ENCODE measurements at places on chromosomes 12 and 14.
A peak's percentile ranks its signal among the peaks of the same experiment; 100 is the strongest.

- no peak for DNase-seq
Measured at GRCh38 chr12:50679612-50680011, 84.3 kb upstream of the ATF1 start.

GRCh38 chr12:112096070-112096469 lies 12.5 kb downstream of the NAA25 start:
- DNase-seq, result no peak

GRCh38 chr12:116150001-116150400 lies 127.5 kb downstream of the MED13L start:
- no peak for DNase-seq

DNA sequence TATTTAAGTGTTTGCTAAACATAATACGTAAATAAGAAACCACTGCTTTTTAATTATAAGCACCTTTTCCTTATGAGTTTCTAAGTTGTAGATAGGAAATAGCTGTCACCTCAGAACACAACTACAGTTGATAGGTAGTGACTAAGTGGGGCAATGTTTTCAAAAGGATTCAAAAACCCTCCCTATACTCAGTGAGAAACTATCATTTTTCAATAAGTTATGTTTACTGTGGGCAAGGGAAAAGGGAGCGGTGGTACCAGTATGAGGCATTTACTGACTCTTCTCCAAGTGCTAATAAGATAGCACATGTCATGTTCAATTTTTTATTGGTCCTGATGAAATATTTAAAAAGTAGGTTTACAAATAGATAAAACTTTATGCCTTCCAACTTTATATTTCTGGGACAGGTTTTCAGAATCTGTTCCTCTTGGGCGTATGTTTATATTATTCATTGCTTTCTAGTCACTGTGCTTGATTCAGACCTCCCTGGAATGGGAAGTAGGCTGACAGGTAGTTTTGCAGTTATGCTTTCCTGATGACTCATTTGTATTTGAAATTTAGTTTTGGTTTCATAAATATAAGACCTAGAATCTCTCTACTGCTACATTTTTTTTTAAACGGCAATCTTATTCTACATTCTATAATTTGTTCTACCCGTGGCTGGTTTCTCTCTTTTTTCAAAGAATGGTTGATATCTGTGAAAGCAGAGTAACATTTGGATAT lies 153.1 kb downstream of the TMEM117 start:
- no peak for DNase-seq

GRCh38 chr12:6292606-6293005 lies 17.9 kb upstream of the PLEKHG6 start:
- DNase-seq, result no peak

DNA sequence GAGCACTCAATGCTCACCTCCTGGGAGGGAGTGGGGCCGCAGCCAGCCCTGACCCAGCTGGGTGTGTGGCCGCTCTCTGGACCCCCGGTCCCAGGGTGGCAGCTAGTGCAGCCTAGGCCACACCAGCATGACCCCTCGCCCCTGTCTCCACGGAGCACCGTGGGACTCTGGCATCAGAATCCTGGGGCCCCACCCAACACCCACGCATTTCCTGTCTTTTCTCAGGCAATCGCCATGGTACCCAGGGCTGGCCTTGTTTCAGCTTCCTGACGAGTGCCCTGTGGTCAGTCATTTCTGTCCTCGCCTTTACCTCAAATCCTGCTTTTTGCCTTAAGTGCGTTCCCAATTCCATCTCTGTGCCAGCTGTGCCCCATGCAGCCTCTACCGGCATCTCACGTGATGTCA lies 15.9 kb downstream of the PACS2 start:
- peak; percentile 72 for DNase-seq

GRCh38 chr12:120584343-120585149 lies 3.3 kb upstream of the POP5 start:
- peak; percentile 41 for DNase-seq

GRCh38 chr12:92556141-92556540 lies 146.6 kb upstream of the PLEKHG7 start:
- no peak for DNase-seq

GRCh38 chr12:132404951-132405741 lies 75.8 kb upstream of the GALNT9 start:
- no peak for DNase-seq

DNA sequence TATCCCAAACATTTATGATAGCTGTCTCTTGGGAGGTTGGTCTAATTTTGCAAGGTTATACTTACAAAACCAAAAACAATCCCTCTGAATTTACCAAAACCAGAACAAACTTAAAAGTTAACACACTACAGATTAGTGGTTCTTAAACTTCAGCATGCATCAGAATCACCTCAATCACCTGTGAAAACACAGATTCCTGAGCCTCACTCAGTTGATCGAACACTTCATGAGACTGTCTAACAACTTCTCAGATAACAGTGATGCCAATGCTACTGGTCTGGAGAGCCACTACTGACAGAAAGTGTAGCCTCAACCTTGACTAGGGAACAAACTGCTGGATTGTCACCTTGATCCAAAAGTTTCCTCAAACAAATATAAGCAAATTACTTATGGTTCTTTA lies 44.2 kb downstream of the ATP2B1 start:
- DNase-seq, result no peak

GRCh38 chr14:74324931-74325361 lies 22.2 kb upstream of the ABCD4 start:
- no peak for DNase-seq

DNA sequence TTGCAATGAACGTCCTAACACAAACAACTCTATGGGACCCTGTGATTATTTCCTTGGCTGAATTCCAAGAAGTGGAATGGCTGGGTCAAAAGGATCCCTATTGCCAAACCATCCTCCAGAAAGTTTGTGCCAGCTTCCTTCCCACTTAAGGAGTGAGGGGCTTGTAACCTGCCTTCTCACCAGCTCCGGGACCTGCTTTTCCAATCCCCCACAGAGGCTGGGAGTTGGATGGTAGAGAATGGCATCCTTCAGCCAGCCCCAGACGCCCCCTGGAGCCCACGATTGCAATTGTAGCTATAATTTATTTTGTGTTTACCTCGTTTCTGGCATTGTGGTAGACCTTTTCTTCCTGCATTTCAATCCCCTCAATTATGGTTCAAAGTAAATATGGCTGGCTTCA lies 9.7 kb upstream of the ZDHHC22 start:
- no peak for DNase-seq

GRCh38 chr14:43418324-43418723 lies 1088.8 kb downstream of the FSCB start:
- no peak for DNase-seq

GRCh38 chr12:39581592-39581991 lies 38.0 kb downstream of the ABCD2 start:
- DNase-seq, result no peak

DNA sequence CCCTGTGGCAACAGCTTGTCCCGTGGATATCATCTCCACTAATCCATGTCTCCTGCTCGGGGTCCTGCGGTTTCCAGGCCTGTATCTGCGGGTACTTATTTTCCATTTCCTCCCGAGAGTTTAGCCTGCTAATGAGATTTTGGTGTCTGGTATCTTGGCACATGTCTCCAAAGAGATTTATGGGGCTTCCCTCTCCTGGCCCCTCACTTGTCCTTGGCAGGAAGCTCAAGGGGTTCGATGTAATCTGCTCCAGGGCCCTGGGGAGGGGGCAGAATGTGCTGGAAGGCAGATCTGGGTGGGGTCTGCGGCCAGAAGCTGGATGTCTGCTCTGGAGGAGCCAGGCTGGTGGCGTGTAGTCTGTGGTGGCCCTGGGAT lies 85.7 kb downstream of the KIF26A start:
- no peak for DNase-seq

DNA sequence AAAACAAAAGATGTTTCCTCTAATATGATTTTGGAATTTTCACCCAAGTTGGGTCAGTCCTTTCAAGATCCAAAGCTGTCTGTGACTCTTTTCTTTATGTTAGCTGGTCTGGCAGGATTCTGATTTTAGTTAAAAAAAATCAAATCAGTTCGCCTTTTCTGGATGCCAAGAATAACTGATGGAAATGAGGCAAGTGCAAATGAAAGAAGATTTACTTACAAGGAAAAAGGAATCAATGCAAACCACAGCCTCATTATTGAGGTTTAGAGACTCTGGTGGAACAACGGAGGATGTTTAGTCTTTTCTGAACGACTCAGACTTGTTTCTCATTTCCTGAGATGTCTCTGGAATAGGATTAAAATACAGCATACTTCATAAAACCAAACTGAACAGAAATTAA lies 117.0 kb upstream of the DYRK2 start:
- DNase-seq, result no peak

DNA sequence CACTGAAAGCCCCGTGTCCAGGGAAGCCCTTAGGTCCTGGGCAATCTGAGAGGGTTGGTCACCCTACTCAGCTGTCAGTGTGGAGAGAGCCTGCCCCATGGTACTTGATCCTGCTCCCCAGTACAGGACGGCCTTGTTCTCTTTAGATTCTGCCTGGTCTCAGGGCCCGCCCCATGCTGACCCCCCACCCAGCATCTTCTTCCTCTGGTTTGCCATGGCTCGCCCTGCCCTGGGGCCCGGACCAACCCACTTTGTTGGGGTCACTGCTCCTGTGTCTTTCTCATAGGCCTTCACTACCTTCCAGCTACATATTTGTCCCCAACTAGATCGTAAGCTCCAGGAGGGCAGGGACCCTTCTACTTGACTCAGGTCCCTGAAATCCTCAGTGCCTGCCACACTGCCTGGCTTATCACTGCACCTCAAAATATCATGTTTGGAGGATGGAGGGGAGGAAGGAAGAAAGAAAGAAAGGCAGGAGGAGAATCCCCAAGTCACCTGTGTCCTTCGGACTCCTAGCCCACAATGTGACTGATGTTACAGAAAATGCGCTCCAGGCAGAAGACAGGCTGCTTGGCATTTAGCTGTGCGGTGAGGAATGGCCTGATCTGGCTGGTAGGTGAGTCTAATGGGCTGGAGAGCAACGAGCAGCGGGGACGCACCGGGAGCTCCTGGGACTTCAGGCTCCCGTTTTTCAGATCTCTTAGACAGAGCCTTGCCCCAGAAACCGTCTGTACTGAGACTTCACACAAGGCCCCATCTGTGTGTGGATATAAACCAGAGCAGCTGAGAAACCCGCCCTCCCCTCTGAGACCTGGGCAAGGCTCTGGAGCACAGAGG lies 66.1 kb downstream of the C14orf132 start:
- peak; percentile 14 for DNase-seq

- no peak for DNase-seq
Measured at GRCh38 chr14:82492157-82492556, 958.5 kb upstream of the SEL1L start.

DNA sequence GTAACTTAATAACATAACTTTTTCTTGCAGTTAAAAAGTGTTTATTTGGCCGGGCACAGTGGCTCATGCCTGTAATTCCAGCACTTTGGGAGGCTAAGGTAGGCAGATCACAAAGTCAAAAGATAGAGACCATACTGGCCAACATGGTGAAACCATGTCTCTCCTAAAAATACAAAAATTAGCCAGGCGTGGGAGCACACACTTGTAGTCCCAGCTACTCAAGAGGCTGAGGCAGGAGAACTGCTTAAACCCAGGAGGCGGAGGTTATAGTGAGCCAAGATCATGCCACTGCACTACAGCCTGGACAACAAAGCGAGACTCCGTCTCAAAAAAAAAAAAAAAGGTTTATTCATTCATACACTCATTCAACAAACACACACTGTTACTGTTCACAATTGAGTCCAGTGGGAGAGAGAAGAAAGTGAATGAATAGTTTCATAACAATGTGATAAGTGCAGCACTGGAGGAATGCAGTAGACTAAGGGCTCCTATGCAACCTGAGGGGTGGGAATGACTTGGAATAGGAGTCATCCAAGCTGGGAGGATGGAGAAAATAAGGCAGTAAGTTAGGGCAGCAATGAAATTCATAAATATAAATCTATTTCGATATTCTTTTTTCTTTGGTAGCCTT lies 19.8 kb downstream of the DAD1 start:
- DNase-seq, result no peak

GRCh38 chr12:12701457-12701856 lies 5.5 kb upstream of the GPR19 start:
- DNase-seq, result no peak

GRCh38 chr12:104598342-104599271 lies 141.9 kb downstream of the CHST11 start:
- DNase-seq, result no peak

DNA sequence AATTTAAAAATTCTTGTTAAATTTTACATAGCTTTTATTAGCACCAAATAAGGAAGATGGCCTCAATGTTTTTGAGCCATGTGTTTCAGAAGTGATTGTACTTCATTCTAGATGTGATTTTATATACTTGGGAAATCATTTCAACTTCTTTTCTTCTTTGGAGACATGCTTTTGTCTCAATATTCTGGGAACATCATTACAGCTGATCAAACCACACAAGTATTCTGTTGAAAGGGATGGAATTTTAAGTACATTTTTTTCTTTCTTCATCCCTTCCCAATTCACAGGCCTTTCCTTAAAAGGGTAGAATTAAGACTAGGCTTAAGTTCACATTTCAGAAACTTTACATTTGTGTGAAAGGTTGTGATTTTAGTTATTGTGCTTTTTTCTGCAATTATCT lies 66.4 kb downstream of the PAPOLA start:
- DNase-seq, result no peak

DNA sequence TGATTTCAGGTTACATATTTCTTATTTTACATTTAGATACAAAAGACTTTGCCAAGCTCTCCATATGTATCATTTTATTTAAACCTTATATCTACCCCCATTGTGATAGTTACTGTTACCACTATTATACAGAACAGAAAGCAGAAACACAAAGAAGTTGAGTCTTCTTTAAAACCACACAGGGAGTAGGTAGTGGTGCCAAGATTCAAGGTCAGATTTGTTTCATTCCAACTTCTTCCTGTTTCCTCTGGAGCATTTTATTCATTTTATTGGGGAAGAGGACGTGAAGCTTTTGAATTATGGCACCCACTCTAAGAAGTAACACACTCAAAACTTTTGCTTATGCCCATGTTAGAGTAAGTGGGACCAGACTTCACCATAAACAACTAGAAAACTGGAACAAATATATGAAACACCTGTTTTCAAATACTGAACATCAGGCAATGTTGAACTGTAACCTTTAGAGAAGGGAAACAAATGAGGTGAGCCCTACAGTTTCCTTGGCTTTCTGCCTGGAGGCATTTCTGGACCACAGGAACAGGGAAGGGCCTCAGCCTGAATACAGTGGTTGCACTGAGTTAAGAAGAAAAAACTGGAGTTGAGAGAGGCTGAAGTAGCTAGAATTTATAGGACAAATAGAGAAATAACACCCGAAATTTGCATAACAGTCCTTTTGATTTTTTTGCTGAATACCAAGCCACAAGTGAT lies 160.4 kb upstream of the SSTR1 start:
- DNase-seq, result no peak

- DNase-seq, result peak; percentile 55
Measured at GRCh38 chr12:132236129-132236929, 92.1 kb downstream of the NOC4L start.

GRCh38 chr14:99055816-99056215 lies 216.2 kb downstream of the BCL11B start:
- no peak for DNase-seq

GRCh38 chr12:8734873-8735381 lies 37.1 kb downstream of the RIMKLB start:
- DNase-seq, result no peak

GRCh38 chr12:14561677-14562238 lies 5.9 kb downstream of the PLBD1 start:
- no peak for DNase-seq

GRCh38 chr12:13503094-13503835 lies 306.7 kb downstream of the EMP1 start:
- DNase-seq, result no peak
